ENCODE measurements at places on chromosomes 12 and 14.

DNA sequence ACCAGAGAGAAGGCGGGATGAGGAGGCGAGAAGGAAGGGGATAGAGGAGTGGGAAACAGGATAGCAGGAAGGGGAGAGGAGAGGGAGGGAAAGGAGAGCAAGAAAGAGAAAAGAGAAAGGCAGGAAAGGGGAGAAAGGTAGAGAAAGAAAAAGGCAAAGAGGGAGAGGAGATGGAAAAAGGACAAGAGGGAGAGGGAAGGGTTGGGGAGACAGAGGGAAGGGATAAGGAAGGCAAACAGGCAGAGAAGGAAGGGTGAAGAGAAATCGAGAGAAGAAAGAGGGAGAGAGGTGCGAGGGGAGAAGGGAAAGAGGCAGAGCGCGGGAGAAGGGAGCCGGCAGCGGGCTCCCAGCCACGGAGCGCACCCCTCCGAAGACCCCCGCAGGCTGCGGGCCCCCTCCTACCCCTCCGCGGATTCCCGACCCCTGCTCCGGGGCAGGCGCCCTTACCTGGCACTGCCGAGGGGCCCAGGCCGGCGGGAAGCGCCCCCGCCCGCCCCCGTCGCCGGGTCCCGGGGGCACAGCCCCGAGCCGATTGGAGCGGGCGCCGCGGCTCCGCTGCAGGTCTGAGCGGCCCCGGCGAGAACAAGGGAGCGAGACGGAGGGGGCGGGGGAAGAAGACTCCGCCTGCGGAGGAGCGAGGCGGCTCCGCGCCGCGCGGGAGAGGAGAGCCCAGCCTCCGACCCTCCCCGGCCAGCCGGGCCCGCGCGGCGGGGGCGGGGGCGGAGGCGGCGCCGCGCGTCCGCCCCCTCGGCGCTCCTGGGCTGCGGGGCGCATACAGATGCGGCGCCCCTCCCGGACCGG lies at the start of gene CDH24:
Gene CDH24 (minus strand): TSS at position 565 of the 801 bp plus-strand sequence. CDS start 1,787 bp downstream, outside the sequence.
- DNase-seq, result no peak

DNA sequence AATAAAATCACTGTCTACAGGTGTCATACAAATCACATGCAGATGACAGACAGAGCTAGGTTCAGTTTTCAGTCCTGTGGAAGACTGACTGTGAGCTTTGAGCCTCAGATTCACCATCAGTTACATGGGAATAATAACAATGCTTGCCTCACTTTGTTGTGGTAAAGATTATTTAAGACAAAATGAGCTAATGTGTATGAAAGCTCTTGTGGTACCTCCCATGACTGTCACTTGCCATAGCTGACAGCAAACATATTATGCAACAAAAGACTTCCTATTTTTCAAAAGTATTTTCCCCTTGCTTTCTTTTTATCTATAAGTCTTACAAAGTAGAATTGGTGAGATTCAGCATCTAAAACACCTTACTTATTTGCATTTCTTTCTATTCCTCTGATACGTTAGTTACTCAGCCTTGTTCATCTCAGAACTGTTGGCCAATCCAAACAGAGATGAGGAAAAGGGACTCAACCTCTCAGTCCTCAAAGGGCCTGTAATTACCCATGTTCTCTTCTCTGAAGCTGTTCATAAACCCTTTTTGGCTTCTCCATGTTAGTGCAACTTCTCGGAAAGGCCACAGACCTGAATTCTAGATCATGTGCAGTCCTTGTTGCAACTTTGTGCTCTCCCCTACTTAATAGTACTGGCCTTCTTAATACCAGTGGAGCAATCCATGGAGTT lies 8.8 kb upstream of the DDHD1 start:
- no peak for DNase-seq

DNA sequence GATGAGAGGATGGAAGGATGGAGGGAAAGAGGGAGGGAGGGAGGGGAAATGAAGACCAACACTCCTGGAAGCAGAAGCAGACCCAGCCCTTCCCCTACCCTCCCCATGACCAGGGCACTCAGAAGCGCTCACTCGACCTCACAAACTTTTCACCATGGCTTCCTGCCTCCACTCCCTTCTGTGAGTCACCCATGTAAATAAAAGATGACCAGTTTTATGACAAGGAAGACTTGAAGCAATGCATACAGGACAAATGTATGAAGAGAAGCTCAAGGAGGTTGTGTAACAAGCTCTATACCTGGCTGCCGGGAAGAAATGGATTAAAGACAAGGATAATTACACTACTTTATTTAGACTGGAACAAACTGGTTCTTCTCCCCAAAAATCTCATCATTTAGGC lies 63.8 kb downstream of the CDC42BPB start:
- DNase-seq, result no peak

DNA sequence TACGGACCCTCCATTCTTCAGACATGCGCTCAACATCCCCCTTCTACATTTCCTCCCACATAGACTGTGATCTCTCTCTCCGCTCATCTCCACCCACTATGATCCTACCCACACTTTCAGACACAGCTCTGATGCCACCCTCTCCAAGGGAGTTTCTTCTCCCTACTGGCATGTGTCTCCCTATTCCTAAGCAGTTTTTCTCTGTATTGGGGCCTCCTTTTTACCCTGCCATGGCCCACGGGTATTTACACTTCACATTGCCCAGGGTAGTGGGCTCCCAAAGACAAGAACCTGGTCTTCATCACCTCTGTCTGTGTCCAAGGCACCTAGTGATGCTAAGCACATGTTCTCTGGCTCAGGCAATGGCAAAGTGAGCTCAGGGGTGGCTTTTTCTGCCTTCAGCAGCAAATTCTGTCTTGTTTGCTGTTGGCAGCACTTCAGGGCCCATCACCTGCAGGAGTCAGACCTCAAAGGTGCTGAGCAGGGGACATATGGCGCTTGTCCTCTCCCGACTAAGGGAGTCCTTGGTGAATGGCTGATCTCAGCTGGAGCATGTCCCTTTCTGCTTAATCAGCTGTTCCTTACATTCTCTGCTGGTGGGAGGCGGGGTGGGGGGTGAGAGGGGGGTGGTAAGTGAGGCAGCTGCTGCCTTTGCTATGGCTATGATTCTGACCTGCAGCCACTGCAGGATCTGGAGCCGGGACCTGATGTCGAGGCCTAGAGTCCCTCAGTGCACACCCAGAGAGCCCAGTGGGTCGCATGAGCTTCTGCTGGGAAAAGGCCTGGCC lies 256.8 kb downstream of the PCNX1 start:
- DNase-seq, result no peak

DNA sequence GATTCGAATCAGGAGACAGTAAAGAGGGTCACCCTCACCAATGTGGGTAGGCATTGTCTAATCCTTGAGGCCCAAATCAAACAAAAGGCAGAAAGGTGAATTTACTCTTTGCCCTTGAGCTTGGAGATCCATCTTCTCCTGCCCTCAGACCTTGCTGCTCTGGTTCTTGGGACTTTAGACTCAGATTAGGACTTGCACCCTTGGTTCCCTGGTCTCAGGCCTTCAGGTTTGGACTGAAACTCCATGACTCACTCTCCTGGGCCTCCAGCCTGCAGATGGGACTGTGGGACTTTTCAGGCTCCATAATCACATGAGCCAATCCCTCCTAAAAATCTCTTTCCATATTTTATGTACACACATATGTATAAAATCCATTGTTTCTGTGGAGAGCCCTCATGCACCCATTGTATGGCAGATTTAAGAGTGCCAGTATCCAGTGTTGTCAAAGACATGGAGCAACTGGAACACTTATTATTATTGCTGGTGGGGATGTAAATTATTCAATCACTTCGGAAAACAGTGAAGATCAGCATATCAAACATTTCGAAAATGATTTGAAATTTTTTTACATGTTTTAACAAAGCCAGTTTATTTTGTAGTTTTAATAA lies 48.7 kb downstream of the EID3 start:
- DNase-seq, result no peak

DNA sequence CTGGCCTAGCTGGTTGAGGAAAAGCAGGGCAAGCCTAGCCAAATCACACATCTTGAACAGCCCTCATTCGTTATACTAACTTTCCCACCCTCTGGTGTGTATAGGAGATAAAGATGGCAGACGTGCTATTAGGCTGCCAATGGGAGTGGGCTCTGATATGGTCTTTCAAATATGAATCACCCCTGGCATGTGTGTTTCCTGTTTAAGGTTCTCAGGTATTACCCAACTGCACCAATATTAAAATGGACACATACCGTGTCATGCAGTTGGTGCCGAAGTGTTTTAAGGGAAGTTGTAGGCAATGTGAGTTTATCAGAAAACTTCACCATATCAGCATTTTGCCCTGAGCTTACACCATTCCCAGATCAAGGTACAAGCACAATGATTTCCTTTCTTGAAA lies 33.4 kb downstream of the CHST11 start:
- DNase-seq, result no peak

DNA sequence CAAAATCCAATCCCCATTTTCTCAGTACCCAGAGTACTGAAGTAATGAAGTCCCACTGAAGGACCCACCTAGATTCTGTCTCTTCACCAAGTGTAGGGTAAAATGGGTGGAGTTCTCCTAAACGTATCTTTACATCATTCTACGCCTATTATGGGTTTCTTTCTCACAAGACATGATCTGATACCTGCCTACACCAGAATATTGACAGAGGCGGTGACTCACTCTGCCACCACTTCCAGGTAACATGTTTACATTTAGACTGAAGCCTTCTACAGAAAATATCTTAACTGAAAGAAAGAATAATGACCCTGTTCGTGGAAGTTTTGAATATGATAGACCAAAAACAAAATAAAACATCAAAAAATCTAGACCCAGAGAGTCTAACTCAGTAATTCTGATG lies 89.8 kb downstream of the BTG1 start:
- DNase-seq, result no peak

- no peak for DNase-seq
Measured at GRCh38 chr14:35944847-35945246, 118.7 kb downstream of the BRMS1L start.

DNA sequence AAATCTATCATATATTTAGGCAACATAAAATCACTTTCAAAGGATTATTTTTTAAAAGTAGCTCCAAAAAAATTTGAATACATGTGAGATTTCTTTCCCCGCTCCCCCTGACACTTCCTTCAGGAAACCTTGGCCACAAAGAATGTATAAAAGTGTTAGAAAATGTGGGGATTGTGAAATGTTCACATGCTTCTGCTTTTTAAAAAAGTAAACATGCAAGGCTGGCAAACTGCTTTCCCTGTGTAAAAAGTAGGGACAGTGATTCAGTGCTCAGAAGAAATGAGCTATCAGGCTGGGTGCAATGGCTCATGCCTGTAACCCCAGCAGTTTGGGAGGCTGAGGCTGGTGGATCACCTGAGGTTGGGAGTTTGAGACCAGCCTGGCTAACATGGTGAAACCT lies 26.6 kb downstream of the MBIP start:
- DNase-seq, result no peak

DNA sequence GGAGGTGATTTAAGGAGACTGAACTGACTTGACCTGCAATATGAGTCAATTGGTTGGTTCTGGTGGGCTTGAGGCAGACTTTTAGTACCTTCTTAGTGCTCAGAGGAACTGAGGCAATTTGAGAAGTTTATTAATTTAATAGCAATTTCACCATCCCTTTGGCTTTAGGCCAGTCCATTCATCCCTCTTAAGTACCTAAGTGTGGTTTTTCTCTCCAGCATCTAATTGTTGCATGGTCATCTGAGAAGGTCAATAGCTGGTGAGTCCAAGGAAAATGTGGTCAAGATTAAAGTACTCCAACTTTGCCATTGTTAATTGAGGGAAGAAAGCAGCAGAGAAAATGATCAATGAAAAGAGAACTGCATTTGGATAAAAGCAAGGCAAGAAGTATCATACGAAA lies 115.4 kb upstream of the DYRK2 start:
- no peak for DNase-seq

DNA sequence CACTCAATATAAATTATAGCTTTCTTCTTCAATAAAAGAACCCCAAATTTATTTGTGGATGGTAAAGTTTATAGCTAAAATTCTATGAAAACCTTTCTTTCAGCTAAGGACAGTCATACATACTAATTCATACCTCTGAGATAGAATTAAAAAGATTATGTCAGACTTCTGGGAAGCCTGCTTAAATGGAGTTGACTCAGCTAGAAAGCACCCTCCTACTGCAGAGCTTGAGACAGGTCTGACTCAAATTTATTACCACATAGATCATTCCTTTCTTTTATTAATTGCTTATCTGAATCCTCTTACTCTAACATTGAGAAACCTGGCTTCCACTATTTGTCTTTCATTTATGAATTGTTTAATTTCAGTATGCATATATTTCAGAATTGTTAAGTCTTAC lies 1007.0 kb upstream of the LRFN5 start:
- DNase-seq, result no peak

DNA sequence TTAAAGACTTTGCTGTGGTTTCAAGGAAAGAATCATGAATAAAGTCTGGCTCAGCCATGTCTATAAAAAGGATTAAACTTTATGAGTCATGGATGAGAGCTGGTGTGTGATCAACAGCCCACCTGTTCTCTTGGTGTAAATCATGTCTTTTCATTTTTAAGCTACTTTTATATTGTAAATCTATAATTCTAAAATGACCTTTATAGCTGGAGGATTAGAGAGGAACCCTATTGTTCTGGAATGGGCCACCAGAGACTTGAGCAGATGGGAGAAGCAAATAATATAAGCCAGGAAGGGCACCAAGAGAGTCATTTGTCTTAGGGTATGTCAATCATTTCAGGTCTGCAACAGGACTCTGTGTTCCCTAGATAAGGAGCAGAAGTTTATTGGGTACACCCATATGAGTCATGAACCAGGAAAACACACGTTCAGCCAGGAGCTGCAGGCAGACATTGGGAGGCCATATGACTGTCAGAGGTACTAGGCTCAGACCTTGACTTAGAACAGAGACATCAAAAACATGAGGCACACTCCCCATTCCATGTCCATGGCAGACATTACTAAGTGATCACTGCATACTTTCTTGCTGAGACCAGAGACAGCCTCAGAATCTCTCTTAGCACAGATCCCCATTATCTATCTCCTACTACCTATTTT lies 49.3 kb downstream of the NDUFA12 start:
- DNase-seq, result no peak

GRCh38 chr12:62656591-62657362 lies 190.2 kb downstream of the MON2 start:
- DNase-seq, result no peak

DNA sequence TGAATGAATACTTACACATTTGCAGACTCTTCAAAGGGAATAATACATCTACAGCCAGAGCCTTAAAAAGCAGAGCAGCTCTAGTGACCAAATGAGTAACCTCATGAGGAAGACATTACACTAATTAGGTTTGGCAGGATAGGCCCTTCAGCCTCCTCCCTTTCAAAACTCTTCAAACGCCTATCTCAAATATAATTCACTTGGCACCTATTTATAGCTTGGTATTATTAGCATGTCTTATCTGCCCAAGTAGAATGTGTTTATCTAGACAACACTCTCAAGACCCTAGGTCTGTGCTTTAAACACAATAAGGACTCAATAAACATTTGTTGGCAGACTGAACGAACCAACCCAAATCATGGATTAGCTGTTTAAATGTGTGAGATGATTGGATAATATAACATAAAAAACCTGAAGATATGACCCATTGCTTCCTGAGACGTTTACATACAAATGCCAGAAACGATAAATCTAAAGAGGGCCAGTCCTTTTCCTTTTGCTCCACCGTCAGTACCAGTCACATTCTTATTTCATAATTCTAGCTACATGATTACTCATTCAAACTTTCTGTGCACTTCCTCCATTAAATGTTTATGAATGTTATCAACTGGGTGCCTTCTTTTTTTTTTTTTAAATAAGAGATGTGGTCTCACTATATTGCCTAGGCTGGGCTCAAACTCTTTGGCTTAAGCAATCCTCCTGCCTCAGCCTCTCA lies 123.3 kb downstream of the CEP83 start:
- DNase-seq, result no peak

All from stimulated activated CD4-positive, alpha-beta T cell treated with anti-CD3 and anti-CD28 coated beads, Interleukin-1b, Interleukin-23, amount 100 ng/mL, for 24 hours (primary cell).